ENCODE measurements at places on chromosomes 11 and 22.

DNA sequence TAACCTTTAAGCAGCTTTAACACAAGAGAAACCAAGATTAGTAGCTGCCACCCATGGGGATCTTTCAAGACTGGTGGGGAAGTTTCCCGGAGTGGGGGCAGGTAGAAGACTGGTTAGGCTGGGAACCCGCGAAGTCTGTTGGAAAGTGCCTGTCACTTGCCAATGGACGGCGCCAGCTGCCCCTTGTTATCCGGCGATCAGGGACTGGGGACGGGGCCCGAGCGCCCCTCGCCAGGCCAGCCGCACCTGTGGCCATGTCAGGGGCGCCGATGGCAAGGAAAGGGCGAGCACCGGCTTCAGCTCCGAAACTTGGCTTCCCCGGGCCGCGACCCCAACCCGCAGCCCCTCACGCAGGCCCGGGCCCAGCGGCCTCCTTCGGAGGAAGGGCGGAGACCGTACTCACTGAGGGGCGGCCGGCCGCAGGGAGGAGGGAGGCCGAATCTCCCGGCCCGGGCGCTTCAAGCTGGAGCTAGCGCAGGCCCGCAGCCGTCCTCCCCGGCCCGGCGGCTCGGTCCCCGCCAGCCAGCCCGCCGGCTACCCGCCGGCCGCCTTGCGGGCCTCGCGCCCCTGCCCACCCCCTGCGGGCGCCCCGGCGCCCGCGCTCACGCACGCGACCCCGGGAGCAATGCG lies 539 bp downstream of the EIF4ENIF1 start:
- DNase-seq, result peak; percentile 35

DNA sequence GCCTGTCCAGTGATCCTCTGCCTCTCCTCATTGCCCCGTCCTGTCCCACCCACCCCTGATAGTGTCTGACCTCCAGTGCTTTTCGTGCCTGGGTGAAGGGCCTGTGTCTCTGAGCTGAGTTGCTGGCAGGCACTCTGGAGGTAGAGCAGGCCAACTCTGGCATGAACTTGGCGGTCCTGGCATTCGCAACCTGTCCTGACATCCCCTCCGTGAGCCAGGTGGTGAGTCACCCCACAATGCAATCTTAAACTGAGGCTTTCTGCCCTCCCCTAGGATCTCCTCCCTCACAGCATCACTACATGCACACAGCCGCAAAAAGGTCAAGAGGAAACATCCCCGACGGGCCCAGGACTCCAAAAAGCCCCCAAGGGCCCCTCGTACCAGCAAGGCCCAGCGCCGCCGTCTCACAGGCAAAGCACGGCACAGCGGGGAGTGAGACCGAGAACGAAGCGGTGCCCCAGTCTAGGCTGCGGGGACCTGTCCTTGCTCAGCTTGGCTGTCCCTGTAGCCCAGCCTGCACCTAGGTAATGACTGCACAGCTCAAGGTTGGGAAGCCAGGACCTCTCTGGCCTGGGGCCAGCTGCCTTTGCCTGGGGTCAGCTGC lies 4.9 kb downstream of the NOL12 start:
- no peak for DNase-seq

DNA sequence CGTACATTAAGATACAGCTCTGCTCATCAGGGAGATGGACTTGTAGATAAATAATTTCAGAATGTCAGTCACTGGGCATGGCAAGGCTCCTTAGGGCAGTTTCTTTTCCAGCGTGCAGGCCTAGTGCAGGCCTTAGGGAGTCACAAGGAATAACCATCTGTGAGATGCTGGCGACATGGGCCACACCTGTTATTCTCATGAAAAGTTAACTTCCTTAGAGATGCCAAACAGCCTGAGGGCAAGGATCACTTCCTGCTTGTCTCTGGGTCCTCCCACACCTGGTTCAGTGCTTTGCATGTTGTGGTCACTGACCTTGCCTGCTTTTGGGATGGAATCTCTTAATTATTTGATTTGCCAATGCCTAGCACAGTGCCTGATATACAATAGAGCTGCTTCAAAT lies 70.6 kb downstream of the ST3GAL4 start:
- no peak for DNase-seq

- DNase-seq, result no peak
Measured at GRCh38 chr11:30313580-30313979, 9.3 kb upstream of the ARL14EP start.

GRCh38 chr11:133965031-133965601 lies 8.3 kb upstream of the IGSF9B start:
- peak; percentile 70 for DNase-seq

- peak; percentile 71 for DNase-seq
Measured at GRCh38 chr22:17471886-17472535, 91.3 kb upstream of the SLC25A18 start.

- peak; percentile 58 for DNase-seq
Measured at GRCh38 chr11:72848846-72849466, 34.7 kb downstream of the ATG16L2 start.

GRCh38 chr11:100550912-100551632 lies 136.0 kb upstream of the ARHGAP42 start:
- no peak for DNase-seq

GRCh38 chr11:3133261-3134217 lies 31.6 kb downstream of the OSBPL5 start:
- no peak for DNase-seq

- DNase-seq, result peak; percentile 54
Measured at GRCh38 chr22:27110665-27111451, 453.5 kb downstream of the MIAT start.

DNA sequence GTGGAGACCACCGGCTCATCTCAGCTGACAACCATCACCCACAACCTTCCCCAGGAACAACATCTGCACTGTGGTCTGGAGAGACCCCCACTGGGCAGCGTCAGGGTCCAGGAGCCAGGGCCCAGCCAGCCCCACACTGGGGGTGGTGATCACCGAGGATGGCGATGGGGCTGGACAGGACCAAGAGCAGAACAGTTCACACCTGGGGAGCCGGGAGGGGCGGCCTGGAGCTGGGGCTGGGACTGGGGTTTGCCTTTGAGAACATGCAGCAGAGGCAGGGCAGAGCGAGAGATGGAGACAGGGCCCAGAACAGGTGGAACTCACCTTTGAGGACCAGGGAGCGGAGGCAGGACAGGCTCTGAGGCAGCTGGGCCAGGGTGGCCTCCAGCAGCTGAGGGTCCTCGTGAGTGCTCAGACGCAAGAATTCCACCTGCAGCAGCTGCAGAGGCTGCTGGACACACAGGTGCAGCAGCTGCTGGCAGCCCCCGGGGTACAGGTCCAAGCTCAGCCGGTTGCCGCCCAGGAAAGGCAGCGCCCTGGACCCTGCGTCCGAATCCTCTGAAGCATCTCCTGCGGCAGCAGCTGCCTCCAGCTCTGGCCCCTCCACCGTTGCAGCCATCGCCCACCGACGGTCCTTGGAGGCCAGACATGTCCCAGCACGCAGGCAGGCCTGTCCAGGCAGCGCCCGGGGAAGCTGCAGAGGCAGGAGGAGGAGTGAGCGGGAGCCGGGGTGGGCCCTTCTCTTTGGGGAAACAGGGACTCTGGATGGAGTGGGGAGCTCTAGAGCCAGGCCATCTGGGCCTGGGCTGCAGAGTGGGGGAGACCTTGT lies 1.0 kb downstream of the PIDD1 start:
- DNase-seq, result no peak

GRCh38 chr11:1777737-1778136 lies 14.0 kb upstream of the CTSD start:
- no peak for DNase-seq

DNA sequence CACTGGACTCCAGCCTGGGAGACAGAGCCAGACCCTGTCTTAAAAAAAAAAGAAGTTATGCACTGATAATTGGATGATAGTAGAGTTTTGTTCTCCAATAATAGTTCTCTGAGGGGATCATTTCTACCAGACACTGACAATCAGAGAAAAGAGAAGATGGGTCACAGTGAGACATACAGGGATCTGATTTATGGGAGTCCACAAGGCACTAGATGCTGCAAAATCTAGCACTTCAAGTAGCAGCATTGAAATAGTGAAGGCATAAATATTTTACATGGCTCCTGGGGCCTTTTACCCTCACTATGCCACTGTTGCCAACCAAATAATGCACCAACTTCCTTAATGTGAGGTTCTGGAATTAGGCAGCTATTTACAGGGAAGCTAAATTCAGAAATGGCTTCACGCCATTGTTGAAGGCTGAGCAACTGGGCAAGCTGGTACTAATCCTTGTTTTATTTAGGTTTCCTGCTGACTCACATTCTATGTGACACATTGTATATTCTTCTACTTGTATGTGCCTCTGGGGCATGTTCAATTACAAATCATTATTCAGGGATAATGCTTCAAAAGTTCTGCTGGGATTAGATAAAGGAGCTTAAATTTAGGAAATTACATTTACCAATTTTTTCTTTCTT lies 38.2 kb upstream of the ABTB2 start:
- DNase-seq, result peak; percentile 59

GRCh38 chr22:39713799-39714290 lies 143.3 kb downstream of the CACNA1I start:
- no peak for DNase-seq

DNA sequence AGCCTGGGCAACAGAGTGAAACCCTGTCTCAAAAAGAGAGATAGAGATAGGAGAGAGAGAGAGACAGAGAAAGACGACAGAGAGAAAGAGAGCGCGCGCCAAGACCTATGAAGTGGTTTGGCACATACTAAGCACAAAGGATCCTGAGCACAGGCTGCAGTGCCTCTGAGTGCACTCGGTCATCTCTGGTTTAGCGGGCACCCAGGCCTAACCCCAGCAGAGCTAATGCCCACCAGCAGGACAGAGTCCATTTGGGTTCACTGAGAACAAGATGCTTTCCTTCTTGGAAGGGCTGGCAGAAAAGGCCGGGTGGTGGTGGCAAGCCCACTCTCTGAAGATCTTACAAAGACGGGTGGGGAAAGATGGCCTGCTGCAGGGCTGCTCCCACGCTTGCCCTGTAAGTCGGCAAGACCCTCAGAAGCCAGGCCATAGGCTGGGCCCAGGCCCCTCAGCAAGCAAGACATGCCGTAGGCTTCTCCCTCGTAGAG lies 3.3 kb downstream of the SCARF2 start:
- DNase-seq, result no peak

- no peak for DNase-seq
Measured at GRCh38 chr11:44957040-44957515, 6.4 kb upstream of the TP53I11 start.

GRCh38 chr22:43823911-43824665 lies 12.0 kb upstream of the EFCAB6 start:
- DNase-seq, result no peak

DNA sequence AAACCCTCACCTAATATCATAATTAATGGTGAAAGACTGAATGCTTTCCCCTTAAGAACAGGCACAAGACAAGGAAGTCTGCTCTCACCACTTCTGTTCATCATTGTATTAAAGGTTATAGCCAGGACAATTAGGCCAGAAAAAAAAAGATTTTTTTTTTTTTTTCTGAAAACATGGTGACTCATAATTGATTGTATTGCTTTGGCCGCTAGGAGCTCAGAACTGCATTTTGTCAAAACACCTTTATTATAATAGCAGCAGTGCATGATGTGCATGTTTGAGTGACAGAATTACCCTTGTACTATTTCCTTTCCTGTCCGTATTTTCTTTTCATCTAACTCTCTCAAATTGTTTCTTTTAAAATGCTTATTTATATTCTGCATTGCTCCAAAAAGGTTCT lies 98.1 kb downstream of the RNF169 start:
- DNase-seq, result no peak

GRCh38 chr11:70371241-70371640 lies 27.1 kb upstream of the CTTN start:
- no peak for DNase-seq

DNA sequence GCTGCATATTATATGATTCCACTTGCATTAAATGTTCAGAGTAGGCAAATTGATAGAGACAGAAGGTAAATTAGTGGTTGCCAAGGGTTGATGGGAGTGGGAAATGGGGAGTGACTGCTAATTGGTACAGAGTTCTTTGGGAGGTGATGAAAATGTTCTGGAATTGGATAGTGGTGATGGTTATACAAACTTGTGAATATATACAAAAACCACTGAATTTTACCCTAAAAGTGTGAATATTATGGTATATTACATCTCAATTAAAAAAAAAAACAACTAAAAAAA lies 52.5 kb downstream of the ARRB1 start:
- DNase-seq, result no peak

GRCh38 chr11:34599406-34599945 lies 21.4 kb upstream of the EHF start:
- DNase-seq, result peak; percentile 91

GRCh38 chr11:65968600-65969482 lies 7.3 kb downstream of the SART1 start:
- DNase-seq, result no peak

DNA sequence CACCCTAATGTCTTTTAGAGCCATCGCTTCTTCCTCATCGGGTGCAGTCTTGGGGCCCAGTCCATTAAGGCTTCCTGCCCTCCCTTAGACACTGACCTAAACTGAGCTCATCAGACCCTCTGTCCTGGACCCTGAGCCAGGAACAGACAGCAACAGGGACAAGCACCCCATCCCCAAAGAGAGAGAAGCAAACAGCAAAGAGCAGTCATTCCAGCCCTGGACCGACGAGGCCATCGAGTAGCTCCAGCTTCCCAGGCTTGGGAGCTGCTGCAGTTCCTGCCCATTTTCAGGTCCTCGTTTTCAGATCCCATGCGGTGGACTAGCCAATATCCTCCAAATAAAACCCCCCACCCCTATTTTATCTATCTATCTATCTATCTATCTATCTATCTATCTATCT lies 25.8 kb upstream of the CACNG2 start:
- no peak for DNase-seq

- DNase-seq, result peak; percentile 2
Measured at GRCh38 chr11:123838659-123839058, 32.5 kb upstream of the OR6M1 start.

DNA sequence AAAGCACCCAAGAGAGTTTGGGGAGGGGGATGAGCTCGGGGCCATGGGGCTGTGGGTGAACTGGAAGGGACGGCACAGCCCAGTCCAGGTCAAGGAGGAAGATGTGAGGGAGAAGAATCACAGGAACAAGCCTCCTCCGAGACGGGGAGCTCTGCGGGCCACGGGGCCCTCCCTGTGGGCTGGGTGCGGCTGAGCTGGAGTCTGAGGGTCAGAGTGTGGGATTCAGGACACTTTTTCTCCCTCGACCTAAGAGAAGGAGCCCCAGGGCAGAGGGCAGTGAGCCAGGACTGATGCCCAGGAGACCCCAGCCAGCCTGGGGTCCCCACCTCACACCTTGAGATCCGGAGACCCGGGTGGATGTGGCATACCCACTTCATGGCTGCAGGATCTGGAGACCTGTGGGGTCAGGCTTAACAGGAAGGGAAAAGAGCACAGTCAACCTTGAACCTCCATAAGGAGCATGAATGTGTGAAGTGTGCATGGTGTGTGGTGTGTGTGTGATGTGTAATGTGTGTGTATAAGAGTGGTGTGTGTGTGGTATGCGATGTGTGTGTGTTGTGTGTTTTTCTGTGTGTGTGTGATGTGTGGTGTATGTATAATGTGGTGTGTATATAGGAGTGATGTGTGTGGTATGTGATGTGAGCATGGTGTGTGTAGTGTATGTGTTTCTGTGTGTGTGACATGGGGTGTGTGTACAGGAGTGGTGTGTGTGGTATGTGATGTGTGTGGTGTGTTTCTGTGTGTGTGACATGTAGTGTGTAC lies 504.6 kb downstream of the BRD1 start:
- no peak for DNase-seq

GRCh38 chr11:108897071-108897481 lies 232.2 kb downstream of the DDX10 start:
- peak; percentile 50 for DNase-seq

All from cardiac fibroblast (primary cell).